ENCODE measurements at places on chromosomes 2 and 18.

DNA sequence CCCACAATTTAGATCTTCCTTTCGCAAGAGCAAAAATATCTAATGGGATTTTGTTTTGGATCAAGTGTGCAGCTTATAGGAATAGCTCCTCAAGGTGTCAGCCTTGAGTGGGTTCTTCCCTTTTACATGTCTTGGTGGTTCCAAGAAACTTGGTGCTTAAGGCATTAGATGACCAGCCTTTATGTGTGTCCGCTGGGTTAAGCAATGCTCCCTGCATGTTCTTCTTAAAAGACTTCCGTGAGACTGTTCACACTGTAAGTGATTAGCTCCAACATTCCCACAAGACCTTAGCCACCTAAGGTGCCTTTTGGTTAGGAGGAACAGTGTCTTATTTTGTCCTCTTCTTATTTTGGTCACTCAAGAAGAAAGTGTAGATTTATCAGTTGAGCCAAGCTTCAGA lies 44.3 kb upstream of the GPR39 start:
- DNase-seq: no peak

DNA sequence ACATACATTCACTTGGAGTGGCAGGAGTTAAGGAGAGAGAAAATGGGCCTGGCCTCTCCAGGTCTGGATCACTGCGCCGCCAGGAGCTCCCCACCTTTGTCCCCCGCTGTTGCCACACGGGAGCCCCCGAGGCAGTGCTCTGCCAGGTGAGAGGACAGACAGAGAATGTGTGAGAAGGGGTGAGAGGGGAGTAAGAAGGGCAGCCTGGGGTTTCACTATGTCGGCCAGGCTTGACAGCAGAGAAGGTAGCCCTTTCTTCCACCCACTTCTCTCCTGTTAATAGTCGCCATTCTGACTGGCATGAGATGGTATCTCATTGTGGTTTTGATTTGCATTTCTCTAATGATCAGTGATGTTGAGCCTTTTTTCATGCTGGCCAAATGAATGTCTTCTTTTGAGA lies 26.2 kb upstream of the ARHGEF4 start:
- no peak for DNase-seq

- no peak for DNase-seq
Measured at GRCh38 chr2:46831869-46832265, 83.7 kb downstream of the MCFD2 start.

GRCh38 chr2:218964041-218964771 lies 4.7 kb downstream of the CDK5R2 start:
- DNase-seq: peak; percentile 45

DNA sequence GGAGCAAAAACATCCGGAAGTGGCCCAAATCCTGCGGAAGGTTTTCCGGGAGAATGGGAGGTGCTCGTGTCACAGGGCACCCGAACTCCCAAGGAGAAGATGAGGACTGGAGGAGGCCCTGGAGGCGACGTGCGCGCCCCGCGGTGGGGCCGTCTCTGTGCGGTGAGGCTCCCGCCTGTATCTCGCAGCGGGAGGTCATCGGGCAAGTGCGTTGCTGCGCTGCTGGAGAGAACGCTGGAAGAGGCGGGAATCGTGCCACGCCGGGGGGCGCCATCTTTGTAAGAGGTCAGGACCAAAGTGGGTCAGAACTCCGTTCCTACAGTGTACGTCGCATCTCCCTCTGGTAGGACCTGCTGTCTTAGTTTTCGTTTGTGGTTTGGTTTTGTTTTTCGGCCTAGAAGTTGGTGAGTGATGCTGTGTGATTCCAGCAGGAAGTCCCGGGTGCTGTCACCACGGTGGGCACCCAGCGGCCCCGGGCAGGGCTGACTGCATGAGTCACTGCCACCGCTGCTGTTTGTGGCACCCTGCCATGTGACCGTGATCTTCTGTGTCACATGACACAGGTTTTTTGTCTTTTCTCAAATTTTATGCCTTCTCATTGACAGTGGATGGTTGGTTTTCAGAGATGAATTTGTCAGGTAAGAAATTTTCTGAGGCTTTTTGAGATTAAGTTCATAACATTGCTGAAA lies 21.5 kb upstream of the ATP9B start:
- no peak for DNase-seq

GRCh38 chr2:195561116-195561921 lies 95.7 kb upstream of the SLC39A10 start:
- peak; percentile 95 for DNase-seq

DNA sequence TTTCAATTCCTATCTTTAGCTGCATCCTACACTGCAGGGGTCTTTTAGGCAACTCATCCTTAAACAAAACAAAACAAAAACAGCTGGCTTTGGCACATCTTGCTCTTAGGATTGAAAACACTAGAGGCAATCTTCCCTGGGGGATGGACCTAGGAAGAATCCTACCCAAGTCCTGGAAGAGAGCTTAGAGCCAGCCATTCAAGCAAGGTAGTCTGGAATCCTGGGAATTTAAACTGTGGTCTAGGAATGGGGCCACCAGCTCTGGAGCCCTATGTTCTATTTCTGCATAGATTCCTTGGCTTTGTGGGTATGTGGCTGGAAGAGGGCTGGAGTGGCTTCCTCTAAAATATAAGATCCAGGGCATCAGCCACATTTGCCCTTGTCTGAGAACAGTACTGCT lies 27.7 kb downstream of the MYL1 start:
- DNase-seq: no peak

DNA sequence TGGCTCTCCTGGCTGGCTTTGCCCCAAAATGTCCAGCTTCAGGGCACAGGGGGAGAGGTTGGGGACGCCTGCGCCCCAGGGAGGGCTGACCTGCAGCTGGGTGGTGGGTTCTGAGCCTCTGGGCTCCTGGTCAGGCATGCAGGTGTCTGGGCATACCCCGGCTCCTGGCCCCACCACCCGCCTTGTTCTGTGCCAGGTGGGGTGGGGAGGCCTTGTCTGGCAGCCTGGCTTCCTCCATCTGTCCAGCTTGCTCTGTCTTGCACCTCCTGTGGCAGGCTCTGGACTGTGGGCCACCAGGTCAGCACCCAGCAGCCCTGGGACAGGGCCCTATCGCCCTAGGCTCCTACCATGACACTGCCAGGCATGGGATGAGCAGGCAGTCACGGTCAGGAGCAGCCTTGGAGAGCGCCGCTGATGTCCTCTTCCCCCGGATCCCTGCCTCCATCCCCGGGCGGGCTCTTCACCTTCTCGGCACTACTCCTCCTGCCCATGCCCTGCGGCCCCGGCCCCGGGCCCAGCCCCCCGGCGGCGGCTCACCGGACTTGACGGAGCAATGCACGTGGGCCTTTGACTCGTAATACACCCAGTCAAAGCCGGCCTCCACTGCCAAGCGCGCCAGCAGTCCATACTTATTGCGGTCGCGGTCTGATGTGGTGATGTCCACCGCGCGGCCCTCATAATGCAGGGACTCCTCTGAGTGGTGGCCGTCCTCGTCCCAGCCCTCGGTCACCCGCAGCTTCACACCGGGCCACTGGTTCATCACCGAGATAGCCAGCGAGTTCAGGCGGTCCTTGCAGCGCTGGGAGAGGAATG lies 3.6 kb downstream of the IHH start:
- DNase-seq: no peak
